Suprapubic skin (tissue), 4 donors: ENCODE measurements at places on chromosomes 2 and 18.

DNA sequence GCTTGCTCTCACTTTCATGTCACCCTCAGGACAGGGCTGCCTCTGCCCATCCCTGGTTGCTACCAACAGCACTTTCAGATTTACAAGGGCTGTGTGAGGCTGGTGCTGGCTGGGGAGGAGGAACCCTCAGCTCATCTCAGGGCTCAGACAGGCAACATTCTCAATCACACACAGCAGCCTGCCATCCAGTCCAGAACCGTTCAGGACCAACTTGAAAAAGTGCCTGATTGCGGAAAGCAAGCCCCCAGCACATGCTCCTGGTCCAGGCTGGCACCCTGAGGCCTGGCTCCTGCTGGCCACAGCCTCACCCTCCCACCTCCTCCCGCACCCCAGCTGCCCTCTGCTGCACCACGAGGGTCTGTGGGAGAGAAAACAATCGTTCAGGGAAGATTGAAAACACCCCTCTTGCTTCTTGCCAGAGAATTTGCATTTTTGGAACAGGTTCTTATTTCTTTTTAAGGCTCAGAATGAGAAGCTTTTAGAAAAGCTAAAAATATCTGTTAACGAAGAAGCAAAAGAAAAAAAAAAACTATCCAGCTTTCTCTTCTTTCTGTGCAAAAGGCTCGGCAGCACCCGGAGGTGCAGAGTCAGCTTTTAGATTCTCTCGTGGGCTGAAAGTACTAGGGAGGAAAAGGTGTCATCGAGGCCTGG, 403.8 kb upstream of the ID2 start:
- DNase-seq, result no peak

GRCh38 chr2:148058641-148059040, 37.8 kb downstream of the MBD5 start:
- DNase-seq, result no peak

GRCh38 chr18:58101291-58101794, 57.3 kb downstream of the NEDD4L start:
- DNase-seq, result no peak

DNA sequence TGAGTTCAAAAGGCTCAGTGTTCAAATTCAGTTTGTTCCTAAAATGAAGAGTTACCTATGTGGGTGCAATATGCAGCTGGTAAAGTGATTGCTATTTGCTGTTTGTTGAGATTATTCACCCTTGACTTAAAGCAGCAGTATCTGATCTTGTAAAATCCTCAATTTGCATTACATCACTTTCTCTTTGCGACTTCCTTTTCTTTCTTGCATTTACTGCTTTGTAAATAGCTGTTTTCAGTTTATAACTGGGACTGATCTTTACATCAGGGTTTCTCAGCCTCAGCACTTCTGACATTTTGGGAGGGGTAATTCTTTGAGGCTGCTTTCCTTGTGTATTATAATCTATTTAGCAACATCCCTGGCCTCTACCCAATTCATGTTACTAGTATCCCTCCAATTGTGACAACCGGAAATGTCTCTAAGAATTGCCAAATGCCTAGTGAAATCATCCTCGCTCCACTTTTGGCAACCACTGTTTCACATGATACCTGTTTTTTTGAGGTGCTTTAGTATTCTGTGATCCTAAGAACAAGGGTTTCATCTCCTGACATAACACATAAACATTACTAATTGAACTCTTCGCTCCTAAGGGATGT, 12.1 kb upstream of the ERCC3 start:
- no peak for DNase-seq

GRCh38 chr2:140063356-140063755, 1283.2 kb upstream of the NXPH2 start:
- DNase-seq, result no peak

- DNase-seq, result no peak
Measured at GRCh38 chr2:168132389-168132788, 115.0 kb downstream of the STK39 start.

GRCh38 chr2:9443526-9443925, 20.1 kb downstream of the CPSF3 start:
- no peak for DNase-seq

DNA sequence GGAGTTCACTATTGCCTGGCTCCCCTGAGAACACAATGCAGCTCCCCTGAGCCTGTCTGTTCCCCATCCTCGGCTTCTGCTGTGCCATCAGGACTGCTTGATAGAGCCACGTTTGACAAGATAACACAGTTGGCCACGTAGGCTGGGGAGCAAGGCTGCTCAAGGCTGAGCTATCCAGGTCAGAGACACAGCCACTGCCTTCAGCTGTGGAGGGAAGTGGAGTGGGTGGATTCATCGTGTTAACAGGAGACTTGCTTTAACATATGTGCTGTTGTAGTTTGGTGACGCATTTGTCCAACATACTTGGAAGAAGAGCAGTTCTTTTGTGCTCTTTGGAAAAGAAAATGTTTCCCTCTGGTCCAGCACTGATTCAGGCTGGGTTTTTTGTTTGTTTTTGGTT, 68.8 kb downstream of the WDSUB1 start:
- no peak for DNase-seq

DNA sequence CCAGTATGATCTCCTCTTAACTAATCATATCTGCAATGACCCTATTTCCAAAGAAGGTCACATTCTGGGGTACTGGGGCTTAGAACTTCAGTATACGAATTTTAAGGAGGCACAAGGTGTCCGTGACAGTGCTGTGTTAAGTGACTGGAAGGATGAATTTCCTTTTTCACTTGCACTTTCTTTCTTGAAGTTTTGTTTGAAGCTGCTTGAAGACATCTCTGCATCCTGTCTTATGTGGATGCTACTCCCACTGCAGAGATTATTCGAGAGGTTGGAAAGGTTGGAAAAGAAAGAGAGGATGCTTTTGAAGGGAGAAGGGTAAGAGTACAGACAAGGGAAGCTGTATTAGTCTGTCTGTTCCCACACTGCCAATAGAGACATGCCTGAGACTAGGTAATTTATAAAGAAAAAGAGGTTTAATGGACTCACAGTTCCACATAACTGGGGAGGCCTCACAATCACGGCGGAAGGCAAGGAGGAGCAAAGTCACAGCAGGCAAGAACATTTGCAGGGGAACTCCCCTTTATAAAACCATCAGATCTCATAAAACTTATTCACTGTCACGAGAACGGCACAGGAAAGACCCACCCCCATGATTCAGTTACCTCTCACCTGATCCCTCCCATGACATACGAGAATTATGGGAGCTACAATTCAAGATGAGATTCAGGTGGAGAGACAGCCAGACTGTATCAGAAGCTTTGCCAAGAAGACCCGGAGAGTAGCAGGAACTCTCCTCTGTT, 3.6 kb upstream of the RNF144A start:
- no peak for DNase-seq

DNA sequence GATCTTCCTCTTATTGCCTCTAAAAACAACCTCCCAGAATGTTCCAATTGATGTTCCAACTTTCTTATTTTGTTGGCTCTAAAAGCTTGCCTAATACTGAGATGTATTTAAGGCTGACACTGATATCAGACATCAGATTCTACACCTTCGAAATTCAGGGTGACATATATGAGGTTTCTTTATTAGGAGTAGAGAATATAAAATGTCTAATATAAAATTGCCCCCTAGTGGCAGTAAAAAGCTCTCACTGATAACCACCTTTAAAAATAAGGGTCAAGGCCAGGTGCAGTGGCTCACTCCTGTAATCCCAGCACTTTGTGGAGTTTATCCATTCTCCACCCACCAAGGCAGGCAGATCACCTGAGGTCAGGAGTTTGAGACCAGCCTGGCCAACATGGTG, 789.7 kb upstream of the SLC39A10 start:
- no peak for DNase-seq

DNA sequence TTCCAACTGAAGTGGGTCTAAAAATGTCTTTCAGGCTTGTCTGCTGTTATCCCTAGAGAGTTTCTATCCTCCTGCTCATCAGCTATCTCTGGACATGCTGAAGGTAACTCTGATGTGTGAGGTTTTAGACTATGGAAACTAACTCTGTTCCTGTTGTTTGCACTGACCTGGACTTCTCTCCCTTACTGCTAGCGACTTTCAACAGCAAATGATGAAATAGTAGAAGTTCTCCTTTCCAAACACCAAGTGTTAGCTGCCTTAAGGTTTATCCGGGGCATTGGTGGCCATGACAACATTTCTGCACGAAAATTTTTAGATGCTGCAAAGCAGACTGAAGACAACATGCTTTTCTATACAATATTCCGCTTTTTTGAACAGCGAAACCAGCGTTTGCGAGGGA, 26.9 kb downstream of the RMC1 start:
- no peak for DNase-seq

DNA sequence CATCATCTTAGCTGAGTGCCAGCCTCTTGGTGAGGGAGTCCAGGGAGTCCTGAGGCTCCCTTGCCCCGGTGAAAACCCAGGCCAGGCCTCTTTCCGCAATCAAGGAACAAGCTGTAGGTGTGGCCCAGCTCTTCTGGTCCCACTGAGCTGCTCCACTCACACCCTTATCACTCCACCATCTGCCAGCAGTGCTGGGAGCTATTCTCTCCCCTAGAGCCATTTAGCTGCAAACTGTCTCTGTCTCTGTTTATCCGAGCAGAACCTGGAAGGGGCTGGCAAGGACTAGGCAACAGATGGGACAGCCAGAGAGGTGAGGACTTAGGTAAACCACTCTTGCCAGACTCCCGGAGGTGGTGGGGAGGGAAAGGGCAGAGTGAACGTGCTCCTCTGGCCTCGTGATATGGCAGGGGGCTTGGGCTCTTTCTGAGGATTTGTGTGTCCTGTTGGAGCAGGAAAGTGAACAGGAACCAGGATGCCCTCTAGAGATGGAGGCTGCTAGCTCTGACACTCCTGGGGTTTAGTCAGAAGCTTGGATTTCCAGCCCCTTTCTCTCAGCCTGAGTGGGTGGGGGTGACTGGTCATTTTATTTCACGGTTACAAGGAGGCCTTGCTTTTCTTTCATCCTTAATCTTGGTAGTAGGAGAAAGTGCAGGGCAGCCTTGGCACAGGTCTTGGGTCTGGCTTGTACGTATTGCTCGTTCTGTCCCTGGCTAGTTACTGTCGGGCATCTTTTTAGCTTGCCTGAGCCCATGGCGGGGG, 19.6 kb downstream of the B3GNT2 start:
- no peak for DNase-seq

DNA sequence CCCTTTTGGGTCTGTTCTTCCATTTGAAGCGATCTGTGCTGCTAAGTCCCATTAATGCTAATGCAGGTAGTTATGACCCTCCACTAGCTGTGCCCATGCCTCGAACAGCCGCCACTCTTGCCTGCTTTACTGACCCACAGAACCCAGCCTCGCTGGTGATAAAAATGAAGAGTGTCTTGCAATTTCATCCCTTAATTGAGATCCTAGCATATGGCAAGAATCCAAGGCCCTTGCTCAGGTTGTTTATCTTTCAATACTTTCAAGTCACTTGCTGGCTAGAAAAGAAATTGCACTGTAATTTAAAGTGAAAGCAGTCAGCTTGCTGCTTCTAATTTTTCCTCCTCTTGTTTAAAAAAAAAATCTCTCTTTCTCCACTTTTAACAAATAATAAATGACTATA, 73.6 kb downstream of the ZNF521 start:
- DNase-seq, result no peak

DNA sequence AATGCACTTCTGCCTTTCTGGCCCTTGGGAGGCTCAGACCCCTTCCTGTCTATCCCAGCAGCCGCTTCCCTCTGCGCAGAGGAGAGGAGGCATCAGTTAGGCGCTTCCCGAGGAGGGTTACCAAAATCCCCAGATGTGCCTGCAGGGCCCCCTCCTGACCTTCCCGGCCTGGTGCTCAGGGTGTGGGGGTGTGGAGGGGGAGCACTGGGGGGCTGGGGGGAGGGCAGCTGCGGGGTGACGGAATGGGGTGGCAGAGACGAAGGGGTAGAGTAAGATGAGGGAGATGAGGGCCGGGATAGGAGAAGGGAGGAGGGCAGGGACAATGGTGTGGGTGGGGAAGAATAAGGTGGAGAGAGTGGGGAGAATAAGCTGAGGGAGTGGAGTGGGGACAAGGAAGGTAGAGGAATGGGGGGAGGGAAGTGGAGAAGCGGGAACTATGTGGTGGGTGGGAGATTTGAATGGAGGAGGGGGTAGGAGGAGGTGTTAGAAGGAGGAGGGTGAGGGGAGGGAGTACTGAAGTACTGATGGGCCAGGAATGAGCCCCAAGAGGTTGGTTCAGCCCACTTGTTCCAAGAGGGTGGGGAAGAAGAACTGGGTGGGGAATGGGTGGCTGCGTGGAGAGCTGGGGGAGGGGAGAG, 6.5 kb upstream of the ZAP70 start:
- no peak for DNase-seq

DNA sequence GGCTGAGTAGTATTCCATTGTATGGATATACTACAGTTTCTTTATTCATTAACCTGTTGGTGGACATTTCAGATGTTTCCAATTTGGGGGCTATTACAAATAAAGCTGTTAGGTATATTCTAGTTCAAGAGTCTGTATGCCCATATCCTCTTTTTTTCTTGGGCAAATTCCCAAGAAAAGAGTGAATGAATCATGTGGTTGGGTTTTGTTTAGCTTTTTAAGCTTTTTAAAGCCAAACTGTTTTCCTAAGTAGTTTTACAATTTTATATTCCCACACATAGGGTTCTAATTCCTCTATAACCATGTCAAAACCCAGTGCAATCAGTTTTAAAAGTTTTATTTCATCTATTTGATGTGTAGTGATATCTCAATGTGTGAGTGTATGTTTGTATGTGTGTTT, 44.9 kb upstream of the BAZ2B start:
- no peak for DNase-seq

- no peak for DNase-seq
Measured at GRCh38 chr2:237361194-237362004, 52.6 kb downstream of the COL6A3 start.

- DNase-seq, result no peak
Measured at GRCh38 chr2:24471662-24472061, 19.4 kb upstream of the NCOA1 start.

DNA sequence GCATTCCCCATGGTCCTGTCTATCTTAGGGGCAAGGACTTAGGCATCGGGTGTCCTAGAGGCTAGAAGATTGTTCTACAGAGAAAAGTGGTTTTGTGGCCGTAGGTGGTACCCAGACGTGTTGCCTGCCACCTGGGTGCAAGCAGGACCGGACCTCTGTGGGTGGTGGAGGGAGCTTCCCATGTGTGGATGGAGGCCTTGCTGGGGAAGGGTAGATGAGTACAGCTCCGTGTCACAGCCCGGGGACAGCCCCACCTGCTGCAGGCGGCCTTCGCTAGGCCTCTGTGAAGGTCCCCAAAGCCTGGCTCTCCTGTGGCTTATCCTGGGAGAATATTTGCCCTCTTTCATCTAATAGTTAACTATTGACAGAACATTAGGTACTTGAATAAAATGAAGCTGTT, 25.3 kb downstream of the CTIF start:
- no peak for DNase-seq

GRCh38 chr2:62339413-62339812, 143.5 kb downstream of the B3GNT2 start:
- no peak for DNase-seq
